A673 (cell line): ENCODE measurements at places on chromosomes 1 and 21.
A peak's percentile ranks its signal among the peaks of the same experiment; 100 is the strongest.

GRCh38 chr1:36464605-36465393 lies 615 bp upstream of the MRPS15 start:
- DNase-seq: no peak

- DNase-seq: peak; percentile 45
Observed at GRCh38 chr1:93680420-93681100, 1.1 kb downstream of the BCAR3 start.

- DNase-seq: no peak
Observed at GRCh38 chr1:203366476-203366875, 15.6 kb upstream of the FMOD start.

GRCh38 chr1:46281021-46281420 lies 22.4 kb downstream of the LRRC41 start:
- DNase-seq: no peak

- DNase-seq: no peak
Observed at GRCh38 chr21:46489800-46490199, 31.1 kb downstream of the DIP2A start.

DNA sequence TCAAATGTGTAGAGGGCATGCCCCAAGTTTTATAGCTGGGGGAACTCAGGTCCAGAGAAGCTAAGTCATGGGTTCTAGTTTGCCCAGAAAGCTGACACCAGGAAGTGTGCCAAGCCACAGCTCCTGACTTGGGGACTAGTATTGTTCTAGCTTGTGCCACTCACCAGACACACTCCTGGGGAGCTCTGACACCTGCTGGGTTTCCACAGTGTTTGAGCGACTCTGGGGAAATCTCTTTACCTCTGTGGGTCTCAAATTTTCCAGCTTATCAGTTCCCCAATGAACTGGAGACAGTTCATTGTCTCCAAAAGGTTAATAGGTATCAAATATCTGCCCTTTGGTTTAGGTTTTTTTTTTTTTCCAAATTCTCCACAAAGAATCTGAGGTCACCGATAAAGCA lies 4.2 kb downstream of the KISS1 start:
- no peak for DNase-seq

GRCh38 chr21:37128076-37128475 lies 55.0 kb downstream of the TTC3 start:
- no peak for DNase-seq

DNA sequence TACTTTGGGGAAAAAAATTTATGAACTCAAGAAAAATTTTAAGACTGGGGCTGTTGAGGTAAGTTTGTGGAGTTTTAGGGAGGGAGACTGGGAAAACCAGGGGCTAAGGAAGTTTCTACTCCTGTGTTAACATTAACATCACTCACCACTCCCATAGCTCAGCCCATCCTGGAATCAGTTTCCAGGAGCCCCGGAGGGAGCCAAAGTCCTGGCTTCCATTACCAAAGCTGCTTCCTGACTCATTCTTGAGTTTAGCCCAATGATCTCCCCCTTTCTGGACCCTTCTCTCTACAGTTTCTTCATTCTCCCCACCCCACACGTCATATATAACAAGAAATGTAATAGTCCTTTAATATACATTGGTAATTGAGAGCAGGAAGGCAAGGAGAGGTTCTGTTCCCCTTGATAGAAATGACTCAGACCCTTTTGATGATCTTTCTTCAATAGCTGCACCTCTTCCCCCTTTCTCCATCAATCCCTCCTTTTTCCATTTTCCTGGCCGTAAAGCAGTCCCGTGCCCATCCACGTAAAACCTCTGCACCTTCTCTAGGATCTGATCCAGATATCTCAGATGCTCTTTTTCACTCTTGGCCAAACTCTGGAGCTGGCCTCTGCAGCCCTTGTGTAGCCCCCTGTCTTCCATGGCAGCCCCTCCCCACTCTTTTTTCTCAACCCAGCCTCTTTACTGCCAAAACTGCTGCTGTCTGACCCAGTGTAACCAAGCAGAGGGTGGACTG lies 4.6 kb upstream of the PIAS3 start:
- DNase-seq: no peak

GRCh38 chr1:210239349-210240111 lies 6.9 kb downstream of the SERTAD4 start:
- peak; percentile 61 for DNase-seq

DNA sequence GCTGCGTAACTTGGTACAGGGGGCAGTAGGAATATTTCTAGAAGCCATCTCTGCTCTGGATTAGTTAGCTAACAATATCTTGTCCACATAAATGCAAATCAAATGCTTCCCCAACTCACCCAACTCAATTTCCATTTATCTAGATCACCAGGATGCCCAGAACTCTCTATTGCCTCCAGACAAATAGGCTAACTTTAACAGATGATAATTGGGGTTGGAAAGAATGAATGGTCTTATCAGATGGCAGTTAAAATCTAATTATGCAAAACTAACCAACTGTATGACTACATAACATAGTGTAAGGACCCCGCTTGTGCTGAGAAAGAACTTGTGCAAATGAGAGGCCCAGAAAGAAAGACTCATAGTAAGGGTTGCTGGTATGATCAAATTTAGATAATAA lies 1024.8 kb downstream of the PLA2G4A start:
- DNase-seq: no peak

- DNase-seq: no peak
Observed at GRCh38 chr1:56223968-56224367, 355.4 kb downstream of the PLPP3 start.

DNA sequence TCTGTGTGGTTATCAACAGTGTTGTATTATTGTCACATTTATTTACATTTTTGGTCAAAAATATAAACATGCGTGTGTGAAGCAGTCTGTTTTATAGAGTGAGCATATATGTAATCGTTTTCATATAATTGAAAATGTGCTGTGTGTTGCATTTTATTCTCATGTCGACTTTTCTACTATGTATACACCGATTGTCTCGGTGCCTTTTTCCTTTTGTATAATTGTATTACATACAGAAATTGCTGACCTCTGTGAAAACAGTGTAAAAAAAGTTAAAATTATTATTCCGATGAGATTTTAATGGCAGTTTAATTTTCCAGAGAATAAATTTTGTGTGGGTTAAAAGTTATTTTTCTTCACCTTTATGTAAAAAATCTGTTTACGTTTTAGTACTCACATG lies 62.4 kb upstream of the SERTAD4 start:
- DNase-seq: no peak

DNA sequence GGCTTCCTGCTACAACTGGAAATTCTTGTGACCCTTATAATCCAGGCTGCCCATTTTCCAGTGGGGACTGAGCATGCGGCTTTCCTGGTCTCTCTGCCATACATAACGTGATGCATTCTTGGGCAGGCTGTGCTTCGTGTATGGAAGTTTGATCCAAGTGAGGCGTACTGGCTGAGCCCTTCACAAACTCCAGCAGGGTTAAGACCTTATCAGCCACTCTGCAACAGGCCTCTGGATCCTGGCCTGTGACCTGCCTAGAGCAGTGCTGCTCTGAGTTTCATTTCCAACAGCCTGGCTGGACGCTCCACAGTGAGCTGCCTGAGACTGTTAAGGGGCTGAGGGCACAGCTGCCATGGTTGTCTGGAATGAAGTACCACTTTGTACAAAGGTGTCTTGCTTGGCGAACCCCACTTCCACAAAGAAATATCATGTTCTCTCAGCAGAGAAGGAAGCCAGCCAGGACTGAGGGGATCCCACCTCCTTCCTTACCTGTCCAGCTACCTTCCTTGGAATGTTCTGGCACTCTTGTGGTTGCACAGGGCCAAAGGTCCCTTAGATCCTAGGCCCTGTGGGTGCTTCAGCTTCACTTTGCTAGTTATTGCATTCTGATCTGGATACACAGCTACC lies 28.5 kb upstream of the XPR1 start:
- DNase-seq: no peak

- no peak for DNase-seq
Observed at GRCh38 chr1:18128298-18128697, 20.7 kb downstream of the IGSF21 start.

- no peak for DNase-seq
Observed at GRCh38 chr1:94807742-94808491, 12.2 kb upstream of the SLC44A3 start.
